ENCODE measurements at places on chromosomes 16 and 17.

DNA sequence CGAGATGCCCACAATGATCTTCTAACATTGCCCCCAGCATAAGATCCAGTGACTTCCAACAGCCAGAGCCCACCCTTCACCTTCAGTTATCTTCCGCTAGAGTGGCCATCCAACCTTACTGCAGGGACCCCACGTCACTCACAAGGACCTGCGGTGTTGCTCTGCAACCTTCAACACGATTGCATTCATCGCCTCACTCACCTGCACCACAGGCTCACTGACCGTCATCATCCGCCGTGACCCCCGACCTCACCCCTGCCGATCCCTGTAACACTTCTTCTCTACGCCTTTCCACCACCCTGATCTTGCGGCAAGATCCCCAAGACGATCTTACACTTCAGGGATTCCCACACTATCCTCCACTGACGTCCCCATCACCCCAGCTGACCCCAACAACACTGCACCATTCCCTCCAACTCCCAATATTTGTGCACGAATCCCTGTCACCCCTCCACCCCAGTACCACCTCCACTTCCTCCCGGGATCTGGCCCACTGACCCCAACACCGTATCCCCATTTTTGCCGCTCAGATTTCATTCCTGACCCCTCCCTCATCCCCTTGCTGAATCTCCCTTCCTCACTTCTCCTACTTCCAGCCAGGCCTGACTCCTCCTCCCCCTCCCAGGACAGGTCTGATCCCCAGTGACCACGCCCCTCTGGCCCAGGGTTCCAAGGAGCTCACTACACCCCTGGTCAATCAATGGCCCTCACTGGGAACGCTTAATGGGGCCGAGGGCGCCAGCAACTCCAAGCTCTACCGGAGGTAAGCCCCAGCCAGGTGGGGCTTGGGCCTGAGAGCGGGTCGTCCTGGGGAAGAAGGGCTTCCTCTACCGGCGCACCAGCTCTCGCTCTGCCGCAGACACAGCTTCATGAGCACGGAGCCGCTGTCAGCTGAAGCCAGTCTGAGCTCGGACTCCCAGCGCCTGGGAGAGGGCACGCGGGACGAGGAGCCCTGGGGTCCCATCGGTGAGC, 7.6 kb downstream of the RUNDC3A start:
- H3K27ac ChIP-seq = no peak overlapping the region
- peaks cover 17% of the 10 kb centered on the region for H3K36me3 ChIP-seq
- peak overlapping the region; percentile 11 for H3K4me3 ChIP-seq
- no peak for DNase-seq
- H3K4me1 ChIP-seq = peaks cover 17% of the 10 kb centered on the region

DNA sequence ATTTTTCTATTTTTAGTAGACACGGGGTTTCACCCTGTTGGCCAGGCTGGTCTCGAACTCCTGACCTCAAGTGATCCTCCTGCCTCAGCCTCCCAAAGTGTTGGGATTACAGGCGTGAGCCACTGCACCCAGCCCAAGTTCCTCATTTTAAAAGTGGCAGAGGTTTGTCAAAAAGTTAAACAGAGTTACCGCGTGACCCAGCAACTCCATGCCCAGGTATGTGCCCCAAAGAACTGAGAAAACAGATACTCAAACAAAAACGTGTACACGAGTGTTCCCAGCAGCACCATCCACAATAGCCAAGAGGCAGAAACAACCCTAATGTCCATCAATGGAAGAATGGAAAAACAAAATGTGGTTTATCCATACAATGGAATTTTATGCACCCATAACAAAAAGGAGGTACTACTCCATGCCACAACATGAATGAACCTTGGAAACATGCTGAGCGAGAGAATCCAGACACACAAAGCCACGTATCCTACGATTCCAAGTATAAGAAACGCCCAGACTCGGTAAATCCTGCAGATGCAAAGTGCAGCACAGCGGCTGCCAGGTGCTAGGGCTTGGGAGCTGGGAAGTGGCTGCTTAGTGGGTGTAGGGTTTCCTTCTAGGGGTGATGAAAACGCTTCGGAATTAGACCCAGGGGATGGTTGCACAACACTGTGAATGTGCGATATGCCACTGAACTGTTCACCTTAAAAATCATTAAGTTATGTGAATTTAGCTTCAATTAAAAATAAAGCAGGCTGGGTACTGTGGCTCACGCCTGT, 24.8 kb downstream of the ADCY9 start:
- no peak overlapping the region for H3K27ac ChIP-seq
- H3K4me1 ChIP-seq = peaks cover 3% of the 10 kb centered on the region
- DNase-seq = no peak
- no peak overlapping the region for H3K4me3 ChIP-seq
- H3K27me3 ChIP-seq = no peaks in the 10 kb centered on the region

DNA sequence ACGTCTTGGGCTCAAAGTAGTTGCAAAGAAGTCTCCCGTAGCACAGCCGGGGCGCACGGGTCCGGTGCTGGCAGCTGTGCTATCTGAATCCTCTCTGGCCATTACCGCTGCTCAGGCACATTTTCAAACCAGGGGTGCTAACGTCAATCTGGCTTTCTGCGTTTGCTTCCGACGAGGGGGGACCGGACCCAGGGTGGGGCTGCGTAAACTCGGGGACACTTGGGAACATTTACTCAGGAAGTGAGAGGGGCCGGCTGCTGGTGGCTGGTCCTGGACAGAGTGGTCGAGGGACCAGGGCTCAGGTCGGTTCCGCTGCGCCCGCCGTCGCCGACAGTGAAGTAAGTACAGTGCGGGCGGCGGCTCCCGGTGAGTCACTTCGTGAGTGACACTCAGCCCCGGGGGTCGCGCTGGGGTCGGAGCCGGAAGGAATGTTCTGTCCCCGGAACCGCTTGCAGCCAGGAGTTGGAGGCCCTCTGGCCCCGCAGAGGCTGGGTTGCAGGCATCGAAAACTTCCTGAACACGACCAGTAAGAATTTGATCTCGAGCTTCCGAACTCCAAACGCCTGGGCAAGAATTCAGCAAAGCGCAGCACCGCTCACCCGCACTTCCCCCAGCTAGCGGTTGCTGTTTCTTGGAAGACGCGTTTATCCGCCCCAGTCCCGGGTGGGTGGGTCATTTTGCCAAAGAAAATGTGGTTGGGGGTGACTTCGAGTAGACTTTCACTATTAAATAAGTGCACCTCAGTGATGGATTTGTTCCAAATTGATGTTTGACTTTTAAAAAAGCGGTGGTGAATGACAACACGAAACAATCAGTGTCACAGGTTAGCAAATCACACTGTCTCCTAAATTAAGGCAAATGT, 1.4 kb upstream of the HS3ST3B1 start:
- peak; percentile 32 for DNase-seq
- peaks cover 51% of the 10 kb centered on the region for H3K4me1 ChIP-seq
- no peaks in the 10 kb centered on the region for H3K36me3 ChIP-seq
- no peak overlapping the region for H3K27ac ChIP-seq

DNA sequence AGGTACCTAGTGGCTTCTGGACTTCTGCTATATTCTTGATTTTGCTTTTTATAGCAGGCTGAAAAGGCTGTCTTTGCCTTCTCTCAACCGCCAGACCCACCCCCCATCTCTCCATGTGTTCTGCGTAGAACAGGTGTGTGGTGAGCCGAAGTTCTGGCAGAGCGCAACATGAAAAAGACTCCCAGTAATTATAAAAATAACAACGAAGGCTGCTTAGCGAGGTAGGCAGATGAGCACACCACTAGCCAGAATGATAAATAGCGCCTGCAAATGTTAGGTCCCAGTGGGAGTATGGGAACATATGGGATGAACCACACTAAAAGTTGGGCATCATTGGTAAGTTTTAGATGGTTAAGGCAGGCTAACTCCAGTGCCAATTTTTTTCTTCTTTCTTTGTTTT, 14.0 kb upstream of the RBFOX1 start:
- no peak overlapping the region for H3K4me3 ChIP-seq
- H3K4me1 ChIP-seq = no peaks in the 10 kb centered on the region
- H3K27ac ChIP-seq = no peak overlapping the region
- DNase-seq = no peak
- no peaks in the 10 kb centered on the region for H3K36me3 ChIP-seq

GRCh38 chr17:82435103-82435502, 15.4 kb downstream of the CYBC1 start:
- no peak overlapping the region for H3K4me3 ChIP-seq
- peaks cover 7% of the 10 kb centered on the region for H3K4me1 ChIP-seq
- DNase-seq = no peak
- H3K27me3 ChIP-seq = no peaks in the 10 kb centered on the region
- H3K36me3 ChIP-seq = peaks cover 14% of the 10 kb centered on the region

- H3K4me3 ChIP-seq = no peak overlapping the region
- DNase-seq = no peak
- H3K27me3 ChIP-seq = no peaks in the 10 kb centered on the region
- no peaks in the 10 kb centered on the region for H3K4me1 ChIP-seq
- H3K27ac ChIP-seq = no peak overlapping the region
Observed at GRCh38 chr17:49290690-49291359, 60.2 kb upstream of the PHOSPHO1 start.

- no peak overlapping the region for H3K27ac ChIP-seq
- H3K27me3 ChIP-seq = peaks cover 23% of the 10 kb centered on the region
- H3K4me1 ChIP-seq = peaks cover 35% of the 10 kb centered on the region
- peak overlapping the region; percentile 48 for H3K4me3 ChIP-seq
Observed at GRCh38 chr16:1332618-1333148, 762 bp upstream of the BAIAP3 start.

DNA sequence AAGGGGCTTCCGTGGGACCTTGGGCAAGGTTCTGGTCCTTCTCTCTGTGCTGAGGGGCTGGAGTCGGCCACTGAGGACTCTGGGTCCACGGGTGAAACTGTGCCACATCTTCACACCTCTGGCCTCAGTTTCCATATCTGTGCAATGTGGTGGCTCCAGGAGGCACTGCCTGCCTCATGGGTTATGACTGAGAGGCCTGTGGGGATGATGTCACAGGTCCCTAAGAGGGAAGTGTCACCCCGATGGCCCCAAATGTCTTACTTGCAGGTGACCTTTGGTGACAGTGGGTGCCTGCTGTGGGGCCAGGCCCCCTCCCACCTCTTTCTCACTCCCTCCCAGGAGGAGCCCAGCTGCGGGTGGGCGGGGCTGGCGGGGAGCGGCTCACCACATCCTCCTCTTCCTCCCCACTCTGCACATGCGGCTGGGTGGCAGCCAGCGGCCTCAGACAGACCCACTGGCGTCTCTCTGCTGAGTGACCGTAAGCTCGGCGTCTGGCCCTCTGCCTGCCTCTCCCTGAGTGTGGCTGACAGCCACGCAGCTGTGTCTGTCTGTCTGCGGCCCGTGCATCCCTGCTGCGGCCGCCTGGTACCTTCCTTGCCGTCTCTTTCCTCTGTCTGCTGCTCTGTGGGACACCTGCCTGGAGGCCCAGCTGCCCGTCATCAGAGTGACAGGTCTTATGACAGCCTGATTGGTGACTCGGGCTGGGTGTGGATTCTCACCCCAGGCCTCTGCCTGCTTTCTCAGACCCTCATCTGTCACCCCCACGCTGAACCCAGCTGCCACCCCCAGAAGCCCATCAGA, at the start of gene IL21R:
Gene IL21R (plus strand): TSS at position 407 of the 801 bp plus-strand sequence. CDS start 27,898 bp downstream, outside the sequence.
- peak within 1 kb of the TSS; percentile 62 for H3K4me3 ChIP-seq
- H3K27me3 ChIP-seq = no peaks in the 10 kb centered on the region
- peak; percentile 89 for DNase-seq
- no peaks in the 10 kb centered on the region for H3K36me3 ChIP-seq
- peak within 1 kb of the TSS; percentile 83 for H3K27ac ChIP-seq
- H3K4me1 ChIP-seq = peaks cover 46% of the 10 kb centered on the region

DNA sequence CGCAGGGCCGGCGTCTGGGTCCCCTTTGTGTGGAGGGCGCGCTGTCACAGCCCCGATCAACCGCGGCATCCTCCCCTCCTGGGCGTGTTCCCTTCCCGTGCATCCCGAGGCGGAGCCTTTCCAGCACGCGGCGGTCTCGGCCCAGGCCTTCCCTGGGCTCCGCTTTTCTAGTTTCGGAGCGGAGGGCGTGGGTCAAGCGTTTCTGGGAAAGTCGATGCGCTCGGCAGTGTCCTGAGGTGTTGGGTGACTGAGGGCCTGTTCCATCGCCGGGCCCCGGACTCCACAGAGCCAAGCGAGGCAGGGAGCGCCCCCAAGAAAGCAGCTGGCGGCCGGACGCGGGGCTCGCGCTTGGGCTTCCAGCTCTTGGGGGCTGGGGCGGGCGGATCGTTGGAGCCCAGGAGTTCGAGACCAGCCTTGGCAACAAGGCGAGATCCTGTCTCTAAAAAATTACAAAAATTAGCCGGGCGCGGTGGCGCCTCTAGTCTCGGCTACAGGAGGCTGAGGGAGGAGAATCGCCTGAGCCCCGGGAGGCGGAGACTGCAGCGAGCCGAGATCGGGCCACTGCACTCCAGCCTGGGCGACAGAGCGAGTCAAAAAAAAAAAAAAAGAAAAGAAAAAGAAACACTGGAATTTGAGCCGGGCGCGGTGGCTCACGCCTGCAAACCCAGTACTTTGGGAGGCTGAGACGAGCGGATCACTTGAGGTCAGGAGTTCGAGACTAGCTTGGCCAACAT, 806 bp downstream of the IFT140 start:
- H3K4me3 ChIP-seq = no peak overlapping the region
- peak overlapping the region; percentile 47 for H3K27ac ChIP-seq
- H3K36me3 ChIP-seq = peaks cover 5% of the 10 kb centered on the region
- peak; percentile 9 for DNase-seq
- no peaks in the 10 kb centered on the region for H3K27me3 ChIP-seq

DNA sequence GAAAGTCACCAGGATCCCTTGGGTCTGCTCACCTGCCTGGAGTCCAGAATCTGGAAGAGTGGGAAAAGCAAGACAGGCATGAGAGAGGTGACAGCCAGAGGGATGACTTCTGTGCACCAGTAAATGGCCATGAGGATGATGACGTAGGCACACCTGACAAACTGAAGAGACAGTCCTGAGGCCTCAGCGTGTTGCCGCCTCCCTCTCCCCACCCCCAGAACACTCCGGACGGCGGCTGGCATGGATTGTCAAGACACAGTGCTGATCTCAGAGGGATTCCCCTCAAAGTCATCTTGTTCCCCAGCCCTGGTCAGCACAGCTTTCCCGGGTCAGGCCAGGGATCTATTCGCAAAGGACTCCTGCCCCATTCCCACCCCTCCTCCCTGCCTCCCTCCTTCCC, 6.2 kb downstream of the SLC13A5 start:
- H3K36me3 ChIP-seq = no peaks in the 10 kb centered on the region
- no peaks in the 10 kb centered on the region for H3K4me1 ChIP-seq
- no peak overlapping the region for H3K4me3 ChIP-seq
- H3K27ac ChIP-seq = no peak overlapping the region
- H3K27me3 ChIP-seq = no peaks in the 10 kb centered on the region
- DNase-seq = no peak

GRCh38 chr17:43033948-43034881, 9.2 kb downstream of the RND2 start:
- H3K27me3 ChIP-seq = no peaks in the 10 kb centered on the region
- no peaks in the 10 kb centered on the region for H3K4me1 ChIP-seq
- H3K27ac ChIP-seq = no peak overlapping the region
- no peak for DNase-seq
- H3K4me3 ChIP-seq = no peak overlapping the region
- no peaks in the 10 kb centered on the region for H3K36me3 ChIP-seq

DNA sequence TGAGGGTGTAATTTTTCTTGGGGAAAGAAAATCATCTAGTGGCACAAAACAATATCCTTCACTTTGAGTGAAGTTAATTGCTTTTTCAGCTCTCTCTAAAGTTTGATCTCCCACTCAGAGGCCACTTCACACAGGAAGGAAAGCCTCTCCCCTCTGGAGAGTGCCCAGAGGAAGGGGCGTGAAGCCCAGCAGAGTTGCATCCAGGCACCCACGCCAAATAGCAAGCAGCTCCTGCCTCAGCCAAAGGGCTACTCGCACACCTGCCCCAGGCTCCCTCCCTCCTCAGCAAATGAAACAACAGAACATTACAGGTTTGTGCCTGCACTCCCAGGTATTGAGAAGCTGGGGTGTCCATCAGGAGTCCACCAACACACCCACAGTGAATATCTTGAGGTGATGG, 183.0 kb upstream of the RPL38 start:
- H3K27me3 ChIP-seq = no peaks in the 10 kb centered on the region
- DNase-seq = no peak
- no peaks in the 10 kb centered on the region for H3K4me1 ChIP-seq
- H3K36me3 ChIP-seq = no peaks in the 10 kb centered on the region
- no peak overlapping the region for H3K27ac ChIP-seq

Data from effector memory CD4-positive, alpha-beta T cell (primary cell).